Stimulated activated CD4-positive, alpha-beta T cell treated with anti-CD3 and anti-CD28 coated beads, Interleukin-12 subunit alpha, Interleukin-12 subunit beta, amount 100 ng/mL, for 4 hours (primary cell): ENCODE measurements at places on chromosomes 3 and 15.

- DNase-seq = no peak
These were observed 496.9 kb downstream of the CADM2 start for GRCh38 chr3:85455561-85456200.

- DNase-seq = no peak
These were observed 900 bp upstream of the EOMES start for GRCh38 chr3:27723001-27723445.

DNA sequence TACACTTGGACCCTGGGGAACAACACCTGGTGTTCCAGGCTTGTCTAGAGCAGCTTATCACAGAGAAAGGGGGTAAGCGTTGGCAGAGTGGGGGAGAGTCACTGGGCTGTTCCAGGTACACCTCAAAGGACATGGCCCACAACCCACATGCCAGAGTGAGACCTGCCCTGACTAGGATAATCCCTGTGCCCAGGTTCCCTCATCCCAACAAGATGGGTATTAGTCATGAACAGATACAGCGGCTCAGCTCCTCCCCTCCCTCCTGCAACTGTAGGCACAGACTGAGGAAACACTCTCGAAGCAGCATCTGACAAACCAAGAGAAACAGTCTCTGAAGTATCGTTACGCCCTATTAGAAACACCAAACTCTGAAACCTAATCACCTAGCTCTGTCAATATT lies 32.1 kb upstream of the RPS17 start:
- DNase-seq = no peak

- no peak for DNase-seq
These were observed 87.4 kb downstream of the NFKBIZ start for GRCh38 chr3:101936419-101937356.

DNA sequence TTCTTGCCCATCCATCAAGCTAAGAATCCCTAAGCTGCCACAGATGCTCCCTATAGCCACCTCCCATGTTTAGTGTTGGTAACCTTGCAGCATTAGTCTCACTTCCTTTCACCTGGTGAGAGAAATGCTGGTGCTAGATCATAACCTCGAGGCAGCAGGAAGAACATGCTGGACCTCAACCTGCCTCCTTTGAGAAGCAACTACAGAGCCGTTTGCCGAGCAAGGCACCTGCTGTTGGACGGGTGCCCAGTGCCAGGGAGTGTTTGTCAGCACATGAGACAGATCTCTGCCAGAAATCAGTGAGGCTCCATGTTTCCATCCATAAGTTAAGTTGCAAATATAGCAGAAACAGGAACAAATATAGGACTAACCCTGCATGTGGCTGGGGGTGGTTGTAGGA lies 955.7 kb downstream of the TUSC7 start:
- no peak for DNase-seq

DNA sequence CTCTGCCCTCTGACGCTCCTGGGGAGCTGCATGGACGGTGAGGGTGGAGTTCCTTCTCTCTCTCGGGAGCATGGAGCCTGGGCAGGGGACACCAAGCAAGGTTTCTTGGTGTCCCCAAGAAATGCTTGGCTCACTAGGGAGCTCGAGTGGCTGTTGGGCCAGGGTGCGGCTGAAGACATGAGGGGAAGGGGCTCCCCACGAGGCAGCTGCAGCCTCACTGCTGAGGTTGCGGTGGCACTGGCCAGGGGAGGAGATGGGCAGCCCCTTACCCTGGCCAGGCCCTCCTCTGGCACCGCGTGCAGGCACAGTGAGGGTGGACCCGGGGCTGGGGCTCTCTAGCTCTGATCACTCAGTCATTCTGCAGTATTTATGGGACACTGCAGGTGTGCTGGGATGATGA lies 43.5 kb upstream of the SLC41A3 start:
- no peak for DNase-seq

DNA sequence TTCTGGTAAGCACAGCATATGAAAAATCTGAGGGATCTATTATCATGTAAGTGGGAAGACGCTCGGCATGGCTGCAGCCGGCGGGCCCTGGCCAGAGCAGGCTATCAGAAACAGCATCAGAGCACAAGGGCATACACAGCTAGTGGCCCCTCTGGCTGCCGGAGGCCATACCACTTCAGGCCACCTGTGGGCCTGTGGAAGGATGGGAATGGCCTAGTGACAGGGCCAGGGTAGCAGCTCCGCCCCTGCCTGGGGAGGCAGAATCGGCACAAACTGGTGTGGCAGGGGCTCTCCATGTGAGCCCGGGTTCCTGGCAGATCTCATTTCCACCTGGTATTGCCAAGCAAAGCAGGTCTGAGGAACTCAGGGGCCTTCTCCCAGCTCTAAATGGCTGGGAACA lies 46.4 kb downstream of the SH3BP5 start:
- DNase-seq = no peak

DNA sequence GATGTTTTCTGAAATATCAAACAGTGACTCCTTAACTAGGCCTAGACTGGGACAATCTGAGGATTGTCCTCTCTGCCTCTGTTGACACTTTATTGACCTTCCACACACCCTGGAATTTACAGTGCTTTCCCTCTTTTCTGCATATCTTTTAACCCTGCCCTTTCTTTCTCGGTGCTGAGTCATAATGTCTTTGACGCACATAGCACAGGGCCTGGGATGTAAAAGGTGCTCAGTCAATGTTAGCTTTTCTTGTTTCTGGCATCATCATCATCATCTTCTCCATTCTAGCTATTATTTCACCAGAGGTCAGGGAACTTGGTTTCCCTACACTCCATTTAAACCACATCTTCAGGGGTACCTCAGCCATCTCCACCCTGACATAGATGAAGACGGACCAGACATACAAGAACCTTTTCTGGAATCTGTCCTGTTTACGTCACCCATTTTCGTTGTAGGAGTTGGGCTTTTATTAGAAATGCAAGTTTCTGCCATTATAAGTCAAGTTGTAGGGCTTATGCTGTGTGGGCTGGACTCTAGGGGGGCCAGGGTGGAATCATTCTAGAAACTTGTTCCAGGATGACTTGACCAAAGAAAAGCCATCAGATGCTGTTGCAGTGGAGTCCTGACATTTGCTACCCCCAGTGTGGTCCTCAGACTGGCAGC lies 46.6 kb downstream of the ZBTB38 start:
- no peak for DNase-seq

GRCh38 chr3:123126031-123126430 lies 59.2 kb downstream of the PDIA5 start:
- DNase-seq = no peak

DNA sequence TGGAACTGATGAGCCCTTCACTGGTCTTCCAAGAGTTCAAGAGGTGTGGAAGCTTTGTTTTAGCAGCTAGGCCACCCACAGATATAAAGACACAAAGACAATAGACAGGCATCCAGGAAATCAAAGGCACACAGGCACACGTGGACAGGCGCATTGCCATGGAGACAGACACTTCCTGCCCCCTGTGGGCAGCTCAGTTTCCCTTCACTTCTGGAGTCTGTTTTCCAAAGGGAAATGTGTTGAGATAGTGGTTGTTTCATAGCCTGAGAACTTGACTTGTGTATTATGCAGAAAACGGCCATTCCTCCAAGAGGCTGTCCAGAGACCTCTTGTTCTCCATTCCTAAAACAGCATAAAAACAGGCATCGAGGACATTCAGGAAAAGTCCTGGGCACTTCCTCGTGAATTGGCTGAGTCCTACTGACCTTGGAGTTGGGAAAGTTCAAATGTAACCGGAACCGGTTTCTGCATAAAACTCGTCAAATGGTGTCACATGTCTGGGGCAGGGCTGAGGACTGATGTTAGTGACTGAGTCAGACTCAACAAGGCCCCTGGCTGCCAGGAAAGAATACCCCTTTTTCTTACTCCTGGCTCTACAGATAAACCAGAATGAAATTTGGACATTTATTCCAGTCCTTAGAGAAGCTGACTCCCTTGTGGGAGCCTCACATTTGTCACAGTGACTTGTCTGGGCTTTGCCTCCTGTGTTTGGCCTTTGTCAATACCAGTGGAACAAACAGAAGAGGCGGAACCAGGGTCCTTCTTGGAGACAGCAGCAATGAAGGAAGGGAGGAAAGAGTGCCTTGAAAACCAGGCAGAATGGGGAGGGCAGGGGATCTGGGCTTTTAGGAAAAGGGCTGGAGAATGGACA lies 1.3 kb downstream of the ALPK3 start:
- DNase-seq = no peak

- no peak for DNase-seq
These were observed 16.9 kb downstream of the ARIH2 start for GRCh38 chr3:48935530-48935929.

DNA sequence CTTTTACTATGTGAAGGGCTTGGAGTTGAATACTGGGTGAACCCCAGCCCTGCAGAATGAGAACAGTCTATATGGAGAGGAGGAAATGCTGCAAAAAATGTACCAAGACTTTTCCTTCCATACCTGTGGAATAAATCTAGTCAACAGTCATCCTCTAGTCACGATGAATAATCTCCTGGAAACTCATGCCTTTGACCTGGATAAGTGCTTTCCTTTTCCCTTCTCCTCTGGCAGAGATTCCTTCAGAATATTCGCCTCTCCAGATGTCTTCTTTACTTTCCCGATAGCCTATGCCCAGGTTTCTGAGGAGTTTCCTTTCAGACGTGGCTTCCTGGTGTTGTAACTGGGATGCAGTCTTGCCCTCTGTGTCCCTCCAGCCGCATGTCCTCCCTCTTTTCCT lies 28.1 kb downstream of the CCNL1 start:
- DNase-seq = no peak

DNA sequence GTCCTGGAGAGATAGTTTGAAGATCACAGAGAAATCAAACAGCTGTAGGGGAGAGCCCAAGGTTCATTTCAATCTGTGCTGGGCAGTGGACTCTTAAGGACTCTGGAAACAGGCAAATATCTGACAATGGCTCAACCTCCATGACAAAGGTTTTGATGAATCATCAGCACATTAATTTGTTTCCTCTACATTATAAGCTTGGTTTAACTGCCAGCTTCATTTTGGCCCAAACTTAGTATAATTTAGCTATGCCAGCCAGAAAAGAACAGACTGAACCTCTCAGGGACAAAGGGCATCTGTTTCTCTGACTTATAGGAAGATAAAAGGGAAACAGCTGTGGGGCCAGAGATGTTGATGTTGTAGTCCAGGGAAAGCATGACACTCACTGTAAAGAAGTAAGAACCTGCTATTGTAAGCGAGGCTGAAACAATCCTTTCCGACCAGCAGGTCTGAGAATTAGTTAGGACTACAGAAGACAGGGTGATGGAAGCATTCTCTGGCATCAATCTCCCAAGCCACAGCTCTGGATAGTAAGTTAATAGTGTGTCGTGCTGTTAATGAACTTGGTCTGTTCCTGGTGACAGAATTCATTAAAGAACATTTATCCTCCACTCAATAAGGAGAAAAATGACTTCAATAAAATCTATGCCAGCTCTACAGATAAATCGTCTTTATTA lies 110.1 kb downstream of the KCNMB2 start:
- DNase-seq = no peak

DNA sequence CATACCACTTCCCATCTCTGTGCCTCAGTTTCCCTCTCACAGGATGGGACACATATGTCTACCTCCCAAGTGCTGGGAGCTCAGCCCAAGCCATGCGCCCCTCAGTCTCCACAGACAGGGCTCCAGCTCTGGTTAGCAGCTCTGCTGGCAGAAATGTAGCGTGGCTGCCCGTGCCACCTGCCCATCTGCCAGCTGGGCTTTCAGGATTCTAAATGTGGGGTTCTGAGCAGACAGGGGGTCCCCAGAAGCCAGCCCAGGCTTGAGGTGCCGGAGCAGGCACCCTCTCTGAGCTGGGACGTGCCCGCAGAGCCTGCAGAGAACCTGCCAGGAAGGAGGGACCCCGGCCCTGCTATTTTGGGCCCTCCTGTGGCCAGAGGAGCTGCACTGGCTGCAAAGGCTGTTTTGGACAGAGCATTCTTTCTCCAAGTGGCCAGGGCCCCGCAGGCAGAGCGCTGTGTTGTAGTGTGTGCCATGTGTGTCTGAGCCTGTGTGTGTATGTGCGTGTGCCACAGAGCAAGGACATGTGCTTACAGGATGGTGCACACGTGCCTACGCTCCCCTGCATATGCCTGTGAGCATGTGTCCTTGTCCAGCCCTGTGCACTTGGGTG lies 31.7 kb downstream of the PSTPIP1 start:
- no peak for DNase-seq

DNA sequence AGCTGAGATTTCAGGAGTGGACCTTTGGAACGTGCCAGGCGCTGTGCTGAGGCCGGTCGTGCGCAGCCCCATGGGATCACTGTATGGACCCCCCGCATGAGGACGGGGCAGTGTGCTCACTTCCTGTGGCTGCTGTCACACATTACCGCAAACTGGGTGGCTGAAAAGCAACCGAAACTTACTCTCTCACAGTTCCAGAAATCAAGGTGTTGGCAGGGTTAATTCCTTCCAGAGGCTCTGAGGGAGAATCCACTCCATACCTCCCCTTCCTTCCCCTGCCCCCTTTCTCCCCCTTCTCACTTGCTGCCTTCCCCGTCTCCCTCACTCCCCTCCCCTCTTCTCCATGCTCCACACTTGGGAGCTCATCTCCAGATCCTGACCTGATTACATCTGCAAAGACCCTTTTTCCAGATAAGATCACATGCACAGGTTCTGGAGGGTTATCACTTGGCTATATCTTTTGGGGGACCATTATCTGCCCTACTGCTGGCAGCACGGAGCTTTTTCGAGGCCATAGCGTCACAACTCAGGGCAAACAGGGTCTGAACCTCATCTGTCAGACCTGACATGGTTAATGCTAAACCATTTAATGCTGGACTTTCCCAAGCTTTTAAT lies 41.2 kb downstream of the KLF13 start:
- no peak for DNase-seq

DNA sequence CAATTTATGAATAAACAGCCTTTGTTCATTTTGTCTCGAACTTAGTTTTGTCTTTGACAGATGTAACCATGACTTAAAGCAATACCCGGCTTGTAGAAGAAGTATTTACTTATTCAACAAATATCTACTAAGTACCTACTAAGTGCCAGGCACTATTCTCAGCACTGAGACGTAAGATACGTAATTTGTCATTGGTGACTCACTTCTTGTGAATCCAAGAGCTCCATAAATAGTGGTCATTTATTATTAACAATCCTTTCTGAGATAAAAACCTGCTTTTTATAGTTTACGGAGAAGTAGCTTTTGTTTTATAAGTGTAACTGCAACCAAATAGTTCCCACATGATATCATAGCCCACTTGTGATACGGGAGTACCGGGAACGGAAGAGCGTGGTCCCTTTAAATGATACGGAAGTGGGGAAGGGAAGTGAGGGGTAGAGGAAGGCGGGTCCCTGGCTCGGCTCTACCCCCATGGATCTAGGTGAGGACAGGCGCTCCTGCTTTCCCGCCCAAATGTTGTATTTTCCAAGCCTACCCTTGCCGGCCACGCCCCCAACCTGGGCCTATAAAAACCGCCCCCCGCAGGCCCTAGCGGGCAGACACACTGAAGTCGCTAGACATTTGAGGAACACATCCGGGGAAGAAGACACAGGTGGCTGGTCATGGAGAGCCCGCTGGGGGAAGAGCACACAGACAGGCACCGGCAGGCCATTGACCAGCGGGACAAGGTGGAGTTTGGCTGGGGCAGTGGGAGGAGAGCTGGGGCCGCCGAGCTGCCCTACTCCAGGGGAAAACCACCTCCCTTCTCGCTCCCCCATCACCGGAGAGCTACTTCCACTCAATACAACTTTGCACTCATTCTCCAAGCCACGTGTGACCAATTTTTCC lies at the start of gene SAMMSON:
TSS of gene SAMMSON (plus strand) at position 594 of the 888 bp plus-strand sequence.
- DNase-seq = no peak
